A375 (cell line): ENCODE measurements at places on chromosomes 13 and 19. TPM values are rescaled to one million over a fixed set of nuclear protein-coding genes. Genes with fewer than 3 reads are reported as not detected.

RTBDN gene
- total RNA-seq = not detected in 2 replicates

KCNC3 gene
- 1.2 and 1.5 TPM in 2 replicates for total RNA-seq

ZNF345 gene
- 1.2 and 2.7 TPM in 2 replicates for total RNA-seq

FOXO1 gene
- 1.1 and 1.3 TPM in 2 replicates for total RNA-seq

ZFP14 gene
- total RNA-seq = 2.2 and 3.4 TPM in 2 replicates

DAND5 gene
- total RNA-seq = 0.38 TPM in 1 of 2 replicates, not detected in the other
